ENCODE measurements at places on chromosomes 4 and X.

DNA sequence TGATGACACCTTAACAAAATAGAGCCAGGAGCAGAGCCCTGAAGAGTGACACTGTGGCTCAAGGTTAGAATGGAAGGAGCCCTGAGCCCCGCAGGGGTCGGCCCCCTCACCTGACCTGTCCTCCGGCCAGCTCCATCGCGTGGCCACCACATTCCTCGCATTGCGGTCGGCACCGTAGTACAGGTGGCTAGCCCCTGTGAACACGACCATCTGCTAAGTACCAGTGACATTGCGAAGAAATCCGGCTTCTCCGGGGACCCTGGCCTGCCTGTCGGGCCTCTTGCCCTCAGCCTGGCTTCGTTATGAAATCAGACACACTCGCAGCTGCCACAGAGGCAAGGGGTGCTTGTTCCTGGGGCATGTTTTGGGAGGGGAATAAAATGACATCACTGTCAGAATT, 179.0 kb downstream of the AFAP1 start:
- no peak for DNase-seq

DNA sequence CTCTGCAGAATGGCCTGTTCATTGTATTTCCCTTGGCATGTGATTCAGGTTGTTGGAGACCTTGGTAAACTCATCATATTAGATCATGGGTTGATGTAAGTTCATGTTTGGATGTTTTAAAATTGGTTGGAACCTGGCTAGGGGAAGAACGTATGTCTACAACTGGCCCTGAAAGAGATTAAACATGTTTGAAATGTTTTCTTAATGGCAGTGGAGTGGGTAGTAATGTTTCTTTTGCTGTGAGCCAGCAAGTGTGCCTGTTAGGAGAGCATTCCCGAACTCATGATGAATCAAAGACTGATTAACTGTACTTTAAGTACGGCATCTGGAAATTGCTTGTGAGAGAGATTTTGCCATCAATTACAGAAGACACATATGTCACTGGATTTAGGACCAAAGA, 44.5 kb upstream of the SLC4A4 start:
- no peak for DNase-seq

DNA sequence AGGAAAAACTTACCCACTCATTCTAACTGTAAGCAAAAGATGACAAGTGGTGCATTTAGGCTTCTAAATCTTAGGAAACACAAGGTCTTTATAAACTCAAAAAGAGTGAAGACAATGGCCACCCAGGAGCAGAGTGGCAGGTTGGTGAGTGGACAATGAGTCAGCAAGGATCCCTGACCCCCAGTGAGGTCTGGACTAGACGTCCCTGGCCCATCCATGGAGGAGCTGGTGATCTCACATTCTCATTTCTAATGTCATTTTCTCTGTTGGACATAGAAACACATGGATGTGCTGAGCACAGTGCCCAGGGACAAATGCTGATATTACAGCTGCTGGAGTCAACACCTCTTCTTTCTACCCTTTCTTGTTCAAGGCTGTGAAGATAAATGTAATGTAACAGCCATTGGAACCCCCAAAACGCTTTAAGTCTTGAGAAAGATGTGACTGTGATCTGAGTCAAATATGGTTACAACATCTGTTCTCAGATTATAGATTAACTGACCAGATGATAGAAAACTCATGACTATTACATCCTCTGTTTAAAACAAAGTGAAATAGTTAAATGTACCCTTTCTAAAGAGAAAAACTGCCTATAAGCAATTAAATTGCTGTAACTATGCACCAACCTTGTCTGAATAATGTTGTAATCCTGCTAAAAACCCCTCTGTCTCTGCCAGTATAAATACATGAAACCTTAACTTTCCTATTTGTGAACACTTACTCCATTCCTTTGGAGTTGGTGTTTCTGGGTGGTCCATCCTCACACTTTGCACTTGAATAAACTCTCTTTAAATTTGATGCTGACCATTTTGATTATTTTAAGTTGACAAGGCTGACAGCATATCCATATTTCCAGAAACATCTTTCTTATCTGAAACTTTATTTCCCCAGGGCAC, 92.7 kb downstream of the USP46 start:
- DNase-seq: no peak

DNA sequence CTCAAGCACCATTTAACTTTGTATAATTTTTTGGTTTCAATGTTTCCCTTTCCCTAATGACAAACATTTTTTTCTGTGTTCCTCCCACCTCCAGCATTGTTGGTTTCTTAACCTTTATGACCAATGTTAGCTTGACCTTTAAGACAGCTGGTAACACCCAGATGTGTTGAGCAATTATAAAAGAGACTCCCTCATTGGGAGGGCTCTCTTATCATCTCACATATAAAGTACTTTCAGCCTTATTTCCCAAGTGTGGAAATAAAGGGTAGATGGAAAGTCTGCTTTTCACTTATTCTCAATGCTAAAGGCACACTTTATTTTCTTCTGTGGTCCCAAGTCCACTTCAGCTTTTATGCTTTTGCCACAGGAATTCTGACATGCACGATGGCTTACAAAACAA, 1420.4 kb downstream of the RAPGEF2 start:
- DNase-seq: no peak

- no peak for DNase-seq
Observed at GRCh38 chrX:39969819-39970504, 127.8 kb downstream of the BCOR start.

DNA sequence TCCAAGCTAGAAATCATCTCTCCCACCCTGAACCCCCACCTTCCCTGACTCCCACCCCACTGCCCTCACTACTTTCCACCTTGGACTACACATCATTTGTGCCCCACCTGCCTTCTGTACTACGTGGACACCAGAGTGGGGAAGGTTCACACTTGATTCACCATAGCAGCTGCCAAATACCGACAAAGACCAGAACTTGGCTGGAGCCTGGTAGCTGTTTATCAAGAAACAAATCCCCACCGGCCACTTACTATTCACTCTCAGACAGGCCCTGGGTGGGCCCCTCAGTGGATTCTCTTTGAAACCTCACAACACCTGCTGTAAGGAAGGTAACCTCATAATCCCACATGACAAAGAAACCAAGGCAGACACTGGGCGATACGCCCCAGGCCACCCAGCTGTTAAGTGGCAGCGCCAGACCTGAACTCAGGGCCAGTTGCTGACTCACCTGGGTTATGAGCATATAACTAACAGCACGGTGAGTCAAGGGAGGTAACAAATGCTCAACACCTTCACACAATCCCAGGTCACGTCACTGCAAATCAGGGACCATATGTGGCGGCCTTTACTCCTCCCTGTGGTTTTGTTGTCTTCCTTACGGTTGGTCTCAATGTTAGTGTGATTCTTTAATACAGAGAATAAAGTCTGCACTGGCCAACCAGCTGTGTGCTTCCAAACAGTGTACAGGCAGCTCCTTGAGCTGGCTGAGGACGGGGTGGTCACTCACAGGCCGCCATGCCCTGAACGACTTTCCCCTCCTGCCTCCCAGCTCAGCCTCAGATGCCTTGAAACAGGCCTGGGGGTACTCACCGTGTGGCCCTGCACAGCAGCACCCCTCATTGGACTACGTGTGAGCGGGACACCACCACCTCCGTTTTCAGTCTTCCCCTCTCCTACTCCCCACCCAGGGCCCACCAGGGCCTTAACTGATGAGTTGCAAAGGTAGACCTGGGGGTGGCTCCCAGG, 7.5 kb downstream of the WDR1 start:
- DNase-seq: no peak

- DNase-seq: peak; percentile 50
Observed at GRCh38 chrX:110286106-110286505, 31.8 kb downstream of the AMMECR1 start.

DNA sequence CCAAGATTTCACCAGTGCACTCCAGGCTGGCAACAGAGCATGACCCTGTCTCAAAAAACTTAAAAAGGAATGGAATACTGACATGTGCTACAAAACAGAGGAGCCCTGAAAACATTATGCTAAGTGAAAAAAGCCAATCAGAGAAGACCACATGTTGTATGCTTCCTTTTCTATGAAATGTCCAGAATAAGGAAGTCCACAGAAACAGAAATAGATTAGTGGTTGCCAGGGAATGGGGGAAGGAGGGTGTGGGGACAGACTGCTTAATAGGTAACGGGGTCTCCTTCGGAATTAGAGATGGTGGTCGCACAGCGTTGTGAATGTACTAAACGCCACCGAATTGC, 30.1 kb upstream of the KIAA0232 start:
- no peak for DNase-seq

GRCh38 chr4:77699731-77700210, 94.2 kb downstream of the CXCL13 start:
- DNase-seq: peak; percentile 82

DNA sequence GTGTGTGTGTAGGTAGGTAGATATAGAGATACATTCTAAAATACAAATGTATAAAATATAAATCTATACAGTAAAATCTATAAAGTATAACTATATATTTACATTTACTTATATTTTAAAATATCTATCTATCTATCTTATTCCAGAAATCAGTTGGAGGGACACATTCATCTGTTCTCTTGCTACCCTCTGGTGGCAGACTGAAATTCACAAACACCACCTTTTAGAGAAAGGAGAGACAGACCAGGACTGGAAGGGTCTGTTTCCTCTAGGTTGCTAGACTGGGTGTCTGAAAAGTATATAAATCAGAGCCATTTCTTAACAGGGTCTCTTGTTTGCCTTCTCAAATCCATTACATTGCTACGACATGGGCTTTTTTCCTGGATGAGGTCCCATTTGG, 343.0 kb downstream of the OPHN1 start:
- DNase-seq: no peak

DNA sequence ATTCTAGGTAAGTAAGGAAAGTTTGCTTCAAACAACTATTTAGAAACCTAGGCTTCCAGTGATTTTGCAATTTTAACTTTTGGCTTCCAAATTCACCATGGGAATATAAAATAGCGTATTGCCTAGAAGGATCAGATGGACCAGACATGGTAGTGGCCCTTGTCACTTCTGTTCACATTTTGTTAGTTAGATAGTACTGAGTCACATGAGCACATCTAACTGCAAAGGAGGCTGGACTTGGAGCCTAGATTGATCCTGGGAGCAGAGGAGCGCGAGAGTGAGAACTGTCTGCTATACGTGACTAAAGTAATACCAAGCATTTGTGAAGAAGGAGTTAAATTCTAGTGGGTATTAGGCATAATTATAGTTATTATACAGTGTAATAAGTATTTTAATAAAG, 102.4 kb downstream of the ARHGAP24 start:
- DNase-seq: no peak

DNA sequence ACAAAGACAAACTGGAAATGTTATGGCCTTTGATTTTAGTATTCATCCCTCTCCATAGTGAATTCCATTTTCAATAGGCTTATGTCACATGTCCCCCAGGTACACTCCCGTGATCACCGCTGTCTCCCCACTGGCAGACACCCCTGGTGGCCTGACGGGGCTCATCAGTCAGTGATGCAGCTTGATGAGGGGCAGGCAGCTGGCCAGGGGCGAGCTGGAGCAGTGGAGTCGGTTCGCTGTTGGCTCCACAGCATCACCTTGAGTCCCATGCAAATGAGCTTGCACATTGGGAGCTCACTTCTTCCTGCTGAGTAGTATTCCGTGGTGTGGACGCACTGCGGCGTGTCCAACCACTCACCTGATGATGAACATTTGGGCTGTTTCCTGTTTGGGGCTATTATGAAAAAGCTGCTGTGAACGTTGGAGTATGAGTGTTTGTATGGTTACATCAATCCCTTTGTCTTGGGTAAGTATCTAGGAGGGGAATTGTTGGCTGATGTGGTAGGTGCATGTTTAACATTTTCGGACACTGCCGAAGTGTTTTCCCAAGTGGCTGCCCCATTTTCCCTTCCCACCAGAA, 5.2 kb downstream of the TREX2 start:
- DNase-seq: no peak

DNA sequence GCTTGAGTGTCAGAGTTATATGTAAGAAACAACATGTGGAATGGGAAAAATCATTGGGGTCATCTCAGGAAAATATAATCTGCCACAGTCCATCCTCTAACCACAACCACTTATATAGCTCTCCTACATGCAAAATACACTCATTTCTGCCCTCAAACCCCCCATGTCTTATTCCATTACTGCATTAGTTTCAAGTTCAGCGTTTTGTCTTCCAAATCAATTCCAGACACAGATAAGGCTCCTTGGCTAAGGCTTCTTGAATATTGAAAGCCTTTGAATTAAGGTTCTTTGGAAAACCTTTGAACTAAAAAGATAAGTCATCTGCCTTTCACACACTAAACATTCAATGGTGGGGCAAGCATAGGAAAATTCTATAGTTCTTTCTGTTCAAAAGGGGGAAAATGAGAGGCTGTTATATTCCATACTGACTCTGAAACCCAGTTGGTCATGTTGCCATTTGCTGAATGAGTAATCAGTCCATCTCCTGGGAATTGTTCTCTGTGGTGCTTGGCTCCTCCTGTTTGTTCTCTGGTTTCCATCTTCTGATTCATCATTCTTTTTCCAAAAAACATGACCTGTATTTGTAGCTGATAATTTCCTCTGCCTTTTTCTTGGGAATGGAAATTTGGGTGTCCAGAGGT, 218.7 kb downstream of the BMPR1B start:
- DNase-seq: no peak

- DNase-seq: no peak
Observed at GRCh38 chr4:5137927-5138326, 86.6 kb downstream of the STK32B start.

DNA sequence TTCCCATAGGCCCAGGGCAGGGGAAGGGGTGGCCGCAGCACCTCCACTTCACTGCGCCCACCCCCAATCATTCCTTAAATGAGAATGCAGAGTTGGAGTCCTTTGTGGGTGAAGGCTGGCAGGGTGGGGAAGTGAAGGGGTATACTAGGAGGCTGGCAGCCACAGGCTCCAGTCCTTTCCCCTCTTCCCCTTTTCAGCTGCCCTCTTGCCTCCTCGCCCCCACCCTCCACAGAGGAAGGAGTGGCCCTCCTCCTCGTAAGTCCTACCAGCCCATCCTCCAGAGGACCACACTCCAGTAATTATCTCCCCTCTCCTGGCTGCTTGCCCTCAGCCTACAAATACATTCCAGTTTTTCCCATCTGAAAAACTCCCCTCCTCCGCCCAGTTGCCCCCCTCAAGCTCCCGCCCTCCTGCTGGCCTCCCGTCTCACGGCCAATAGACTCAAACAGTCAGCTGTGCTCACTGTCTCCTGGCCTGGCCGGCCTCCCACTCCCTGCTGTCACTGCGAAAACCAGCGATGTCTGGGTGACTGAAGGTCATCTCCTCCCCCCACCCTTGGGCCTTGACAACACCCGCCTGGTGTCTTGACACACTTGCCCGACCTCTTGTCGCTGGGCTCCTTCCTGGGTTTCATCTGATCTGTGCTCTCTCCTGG, 38.8 kb downstream of the EFNB1 start:
- no peak for DNase-seq
